ENCODE measurements at places on chromosomes 2 and 18.

GRCh38 chr2:138012082-138012481, 47.8 kb downstream of the HNMT start:
- DNase-seq = no peak

- no peak for DNase-seq
These were observed 3.3 kb upstream of the ACADL start for GRCh38 chr2:210228586-210228985.

GRCh38 chr2:149002378-149002890, 36.1 kb upstream of the LYPD6B start:
- no peak for DNase-seq

DNA sequence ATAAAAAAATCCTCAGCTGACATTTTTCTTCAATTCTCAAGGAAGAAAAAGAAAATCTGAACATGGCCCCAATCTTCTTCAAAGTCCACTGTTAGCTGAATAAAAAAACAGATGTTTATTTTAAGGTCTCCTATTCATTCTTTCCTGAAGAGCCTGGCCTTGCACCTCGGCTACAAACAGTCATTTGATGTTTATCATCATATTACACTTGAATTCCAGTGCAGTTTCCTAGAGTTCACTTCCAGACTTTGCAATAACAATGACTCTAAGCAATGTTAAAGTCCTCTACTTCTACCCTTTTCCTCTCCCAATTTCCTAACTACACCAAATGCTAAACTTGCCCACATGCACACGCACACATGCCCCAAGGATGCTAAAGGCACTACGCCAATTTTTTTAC, 70.1 kb downstream of the NOL10 start:
- DNase-seq = no peak

DNA sequence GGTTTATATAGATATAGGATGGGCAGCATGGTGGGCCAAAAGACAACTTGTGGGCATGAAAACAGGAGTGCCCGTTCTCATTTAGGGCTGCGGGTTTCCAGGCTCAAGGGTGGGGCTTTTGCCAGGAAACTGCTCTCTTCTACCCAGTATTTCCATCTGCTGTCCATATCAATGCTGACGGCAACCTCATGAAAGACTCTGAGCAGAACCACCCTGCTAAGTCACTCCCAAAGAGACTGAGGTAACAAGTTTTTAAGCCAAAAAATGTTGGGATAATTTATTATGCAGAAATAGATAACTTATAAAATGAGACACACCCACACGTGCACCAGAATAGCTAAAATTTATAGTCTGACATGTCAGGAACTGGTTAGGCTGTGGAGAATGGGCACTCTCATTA, 36.1 kb upstream of the MPPE1 start:
- no peak for DNase-seq

- DNase-seq = no peak
These were observed 83.2 kb downstream of the BCL2 start for GRCh38 chr18:63236406-63236805.

Measured in NCI-H2107 (cell line).